ENCODE measurements at places on chromosomes 5 and 9. TPM values are rescaled to one million over a fixed set of nuclear protein-coding genes. Genes with fewer than 3 reads are reported as not detected.

HRH2 gene
- total RNA-seq, result 24.3 TPM

AQP7 gene
- 123 TPM for total RNA-seq

SPINK1 gene
- total RNA-seq, result not detected

MAPK9 gene
- 38.8 TPM for total RNA-seq

LCN10 gene
- total RNA-seq, result 9.3 TPM

DNAJA1 gene
- 93.2 TPM for total RNA-seq

PCDHGA7 gene
- total RNA-seq, result 3.5 TPM

PCDHB11 gene
- total RNA-seq, result 1.8 TPM

NRARP gene
- 11.5 TPM for total RNA-seq

FAM13B gene
- 28.1 TPM for total RNA-seq

MUSK gene
- total RNA-seq, result 1.1 TPM

GLDC gene
- total RNA-seq, result 0.21 TPM

C9orf50 gene
- not detected for total RNA-seq

NUTM2G gene
- total RNA-seq, result not detected

MLLT3 gene
- 5.3 TPM for total RNA-seq

TRIM23 gene
- total RNA-seq, result 15.5 TPM

- DNase-seq, result no peak
These were observed 19.7 kb downstream of the MUSK start for GRCh38 chr9:110688329-110688728.

GRCh38 chr9:2524601-2525000 lies 97.0 kb upstream of the VLDLR start:
- DNase-seq, result no peak

GRCh38 chr5:127700237-127700766 lies 2.9 kb upstream of the CCDC192 start:
- no peak for DNase-seq

GRCh38 chr5:78765116-78765515 lies 116.5 kb upstream of the LHFPL2 start:
- DNase-seq, result no peak

GRCh38 chr5:121350181-121350930 lies 501.3 kb upstream of the FTMT start:
- no peak for DNase-seq

DNA sequence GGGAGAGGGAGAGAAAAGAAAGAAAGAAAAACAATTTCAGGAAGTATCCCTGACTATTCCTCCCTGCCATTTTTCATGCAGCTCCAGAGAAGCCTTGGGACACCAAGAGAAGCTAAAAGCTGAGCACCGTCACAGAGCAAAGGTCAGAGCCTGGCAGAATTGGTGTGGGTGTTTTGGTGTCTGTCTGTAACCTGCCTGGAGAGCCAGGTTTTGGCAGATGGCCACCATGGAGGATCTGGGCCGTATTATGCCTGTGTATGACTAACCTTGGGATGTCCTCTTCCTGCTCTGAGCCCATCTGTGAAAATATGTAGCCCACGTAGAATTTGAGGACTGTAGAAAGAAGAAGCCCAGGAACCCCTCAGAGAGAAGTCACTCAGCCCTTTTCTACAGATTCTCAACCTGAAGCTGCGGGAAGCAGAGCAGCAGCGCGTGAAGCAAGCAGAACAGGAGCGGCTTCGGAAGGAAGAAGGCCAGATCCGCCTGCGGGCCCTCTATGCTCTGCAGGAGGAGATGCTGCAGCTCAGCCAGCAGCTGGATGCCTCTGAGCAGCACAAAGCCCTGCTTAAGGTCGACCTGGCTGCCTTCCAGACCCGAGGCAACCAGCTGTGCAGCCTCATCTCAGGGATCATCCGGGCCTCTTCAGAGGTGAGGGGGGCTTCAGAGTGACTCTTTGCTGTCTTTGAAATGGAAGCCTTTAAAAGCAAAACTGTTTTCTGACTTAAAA lies 18.8 kb downstream of the GLE1 start:
- no peak for DNase-seq

DNA sequence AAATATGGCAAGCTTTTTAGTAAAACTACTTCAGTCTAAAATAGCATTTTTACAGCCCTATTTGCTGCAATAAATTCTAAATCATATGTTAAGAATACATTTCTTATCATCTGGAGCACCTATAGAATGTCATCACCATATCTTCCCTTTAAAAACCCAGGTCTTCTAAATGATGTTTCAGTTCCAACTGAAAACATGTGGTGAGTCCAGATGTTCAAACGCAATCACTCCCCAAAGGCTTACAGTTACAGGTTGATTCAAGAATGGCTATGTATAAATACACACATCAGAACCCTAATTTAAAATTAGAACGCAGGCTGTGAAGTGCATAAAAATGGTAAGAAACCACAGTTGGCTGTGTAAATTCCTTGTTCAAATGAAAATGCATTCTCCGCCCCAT lies 796.3 kb downstream of the MAT2B start:
- DNase-seq, result no peak

GRCh38 chr9:107946364-107947141 lies 457.0 kb upstream of the KLF4 start:
- no peak for DNase-seq

- DNase-seq, result no peak
These were observed 87.6 kb downstream of the ERP44 start for GRCh38 chr9:100011062-100011681.

- no peak for DNase-seq
These were observed 170.4 kb downstream of the GRIA1 start for GRCh38 chr5:153660919-153661318.

- no peak for DNase-seq
These were observed 294.5 kb downstream of the ARHGAP26 start for GRCh38 chr5:143064676-143065075.

GRCh38 chr5:132258102-132259068 lies 889 bp downstream of the PDLIM4 start:
- peak; percentile 44 for DNase-seq

DNA sequence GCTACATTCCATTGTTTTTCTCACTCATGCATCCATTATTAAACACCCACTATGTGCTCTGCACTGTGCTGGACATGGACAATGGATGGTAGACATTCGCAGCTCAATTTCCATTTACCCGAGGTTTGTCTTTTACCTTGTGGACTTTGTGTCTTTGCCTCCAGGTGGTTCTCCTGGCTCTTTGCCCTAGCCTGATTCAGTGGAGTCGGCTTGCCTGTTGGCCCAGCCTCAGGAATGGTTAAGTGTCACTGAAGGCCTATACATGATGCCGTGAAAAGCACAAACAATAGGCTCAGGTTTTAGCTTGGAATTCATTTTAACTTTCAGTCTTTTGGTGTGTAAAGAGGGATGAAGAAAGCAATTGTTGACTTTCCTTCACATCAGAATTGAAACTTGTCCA lies 16.5 kb upstream of the DMRT3 start:
- DNase-seq, result no peak

DNA sequence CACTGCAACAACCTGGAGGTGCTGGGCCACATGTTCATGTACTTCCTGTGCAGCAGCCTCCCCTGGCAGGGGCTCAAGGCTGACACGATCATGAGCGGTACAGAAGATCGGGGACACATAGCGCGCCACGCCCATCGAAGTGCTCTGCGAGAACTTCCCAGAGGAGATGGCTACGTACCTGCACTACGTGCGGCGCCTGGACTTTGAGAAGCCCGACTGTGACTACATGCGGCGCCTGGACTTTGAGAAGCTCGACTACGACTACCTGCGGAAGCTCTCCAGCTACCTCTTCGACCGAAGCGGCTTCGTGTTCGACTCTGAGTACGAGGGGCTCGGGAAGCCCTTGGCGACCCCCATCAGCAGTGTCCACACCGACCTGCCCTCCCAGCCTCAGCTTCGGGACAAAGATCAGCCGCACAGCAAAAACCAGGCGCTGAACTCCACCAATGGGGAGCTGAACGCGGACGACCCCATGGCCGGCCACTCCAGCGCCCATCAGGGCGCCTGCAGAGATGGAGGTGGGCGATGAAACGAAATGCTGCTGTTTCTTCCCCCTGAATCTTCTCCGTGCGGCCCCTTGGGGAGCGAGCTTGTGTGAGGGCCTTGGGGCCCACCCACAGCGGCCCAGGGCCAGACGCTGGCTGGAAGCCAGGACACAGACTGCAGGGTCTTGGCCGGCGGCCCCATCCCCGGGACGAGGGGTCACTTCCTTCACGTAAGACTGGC lies 56.5 kb downstream of the JAK2 start:
- DNase-seq, result peak; percentile 18

GRCh38 chr5:68845131-68845530 lies 248.7 kb upstream of the SLC30A5 start:
- no peak for DNase-seq

DNA sequence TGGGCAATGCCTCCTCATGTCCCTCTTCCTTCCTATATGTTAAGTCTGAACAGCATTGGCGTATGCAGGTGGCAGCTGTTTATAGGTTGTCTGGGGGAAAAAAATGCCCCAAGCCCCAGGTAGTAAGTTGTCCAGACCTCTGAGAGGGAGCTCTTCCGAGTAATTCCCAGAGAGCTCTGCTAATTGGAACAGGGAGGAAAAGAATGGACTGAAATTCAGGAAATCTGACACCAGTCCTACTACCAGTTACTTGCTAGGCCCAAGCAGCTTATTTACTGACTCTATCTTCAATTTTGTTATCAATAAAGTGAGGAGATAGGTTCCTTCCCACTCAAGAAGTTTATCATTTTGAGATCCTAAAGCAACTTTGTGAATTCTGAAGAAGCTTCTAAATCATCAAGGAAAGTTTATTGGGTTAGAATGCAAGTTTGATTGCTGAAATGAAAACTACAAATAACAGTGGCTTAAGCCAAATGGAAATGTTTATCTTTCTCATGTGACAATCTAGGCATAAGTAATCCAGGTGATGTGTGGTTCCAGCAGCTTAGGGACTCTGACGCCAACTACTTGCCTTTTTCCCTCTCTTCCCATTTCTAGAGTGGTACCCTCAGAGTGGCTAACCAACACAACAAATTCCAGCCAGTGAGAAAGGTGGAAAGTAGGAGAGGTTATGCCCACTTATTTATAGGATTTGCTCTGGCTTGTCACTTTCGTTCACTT lies 5.6 kb downstream of the STK32A start:
- no peak for DNase-seq

GRCh38 chr9:88425538-88425950 lies 37.3 kb downstream of the SPIN1 start:
- DNase-seq, result no peak

DNA sequence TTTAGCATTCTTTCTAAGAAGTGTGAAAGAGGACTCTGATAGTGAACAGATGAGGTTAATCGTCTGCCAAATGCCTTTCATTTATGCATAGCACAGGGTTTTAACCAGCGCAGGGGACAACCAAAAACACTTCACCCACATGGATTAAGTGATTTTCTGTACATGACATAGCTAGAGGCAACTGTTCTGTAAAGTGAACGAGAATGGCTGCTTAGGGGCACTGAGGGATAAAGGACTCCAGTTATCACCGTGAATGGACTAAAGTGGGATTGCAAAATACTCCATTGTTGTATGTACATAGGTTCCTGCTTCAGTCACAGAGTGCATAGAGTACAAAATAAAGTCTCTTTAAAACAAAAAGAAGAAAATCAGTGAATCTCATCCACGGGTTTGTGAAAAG lies 456.8 kb downstream of the DMAC1 start:
- no peak for DNase-seq

- DNase-seq, result no peak
These were observed 225.7 kb downstream of the FSTL4 start for GRCh38 chr5:133386662-133387061.

DNA sequence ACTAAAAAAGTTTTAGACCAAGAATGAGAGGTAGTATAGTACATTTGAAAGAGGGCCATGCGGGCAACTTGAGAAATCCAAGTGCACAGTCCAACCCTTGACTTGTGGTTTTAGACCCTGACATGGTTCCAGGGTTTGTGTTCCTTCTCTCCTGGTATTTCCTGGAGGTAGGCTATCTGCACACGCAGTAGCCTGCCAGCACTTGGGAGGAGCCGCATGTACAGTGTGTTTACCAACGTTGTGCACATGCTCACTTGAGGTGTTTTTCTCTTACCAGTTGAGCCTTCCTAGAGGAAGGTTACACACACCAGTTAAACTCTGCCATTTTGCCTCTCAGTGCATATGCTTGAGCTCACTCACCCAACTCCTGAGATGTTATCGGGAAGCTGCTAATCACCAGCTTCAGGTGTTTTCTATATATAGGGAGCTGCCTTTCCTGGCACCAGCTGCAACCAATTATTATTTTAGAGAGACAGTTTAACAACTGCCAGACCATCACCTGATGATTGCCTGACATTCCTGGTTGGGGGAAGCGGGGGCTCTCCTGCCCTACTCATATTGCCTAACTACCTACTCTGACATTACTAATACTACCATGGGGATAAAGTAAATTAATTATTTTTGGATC lies 593.4 kb upstream of the TUSC1 start:
- DNase-seq, result no peak

GRCh38 chr5:138606378-138607064 lies 31.3 kb upstream of the HSPA9 start:
- no peak for DNase-seq

- DNase-seq, result no peak
These were observed 66.3 kb downstream of the RGMB start for GRCh38 chr5:98839469-98840383.

GRCh38 chr5:83760579-83760978 lies 39.9 kb upstream of the HAPLN1 start:
- DNase-seq, result no peak

GRCh38 chr9:4515958-4516375 lies 25.7 kb downstream of the SLC1A1 start:
- no peak for DNase-seq

DNA sequence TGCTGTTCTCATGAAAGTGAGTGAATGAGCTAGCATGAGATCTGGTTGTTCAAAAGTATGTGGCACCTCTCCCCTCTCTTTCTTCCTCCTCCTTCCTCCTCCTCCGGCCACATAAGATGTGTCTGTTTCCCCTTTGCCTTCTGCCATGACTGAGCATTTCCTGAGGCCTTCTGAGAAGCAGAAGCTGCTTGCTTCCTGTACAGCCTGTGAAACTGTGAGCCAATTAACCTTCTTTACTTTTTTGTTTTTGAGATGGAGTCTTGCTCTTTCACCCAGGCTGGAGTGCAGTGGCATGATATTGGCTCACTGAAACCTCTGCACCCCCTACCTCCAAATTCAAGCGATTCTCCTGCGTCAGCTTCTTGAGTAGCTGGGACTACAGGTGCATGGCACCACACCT lies 6.1 kb downstream of the S100Z start:
- DNase-seq, result no peak

DNA sequence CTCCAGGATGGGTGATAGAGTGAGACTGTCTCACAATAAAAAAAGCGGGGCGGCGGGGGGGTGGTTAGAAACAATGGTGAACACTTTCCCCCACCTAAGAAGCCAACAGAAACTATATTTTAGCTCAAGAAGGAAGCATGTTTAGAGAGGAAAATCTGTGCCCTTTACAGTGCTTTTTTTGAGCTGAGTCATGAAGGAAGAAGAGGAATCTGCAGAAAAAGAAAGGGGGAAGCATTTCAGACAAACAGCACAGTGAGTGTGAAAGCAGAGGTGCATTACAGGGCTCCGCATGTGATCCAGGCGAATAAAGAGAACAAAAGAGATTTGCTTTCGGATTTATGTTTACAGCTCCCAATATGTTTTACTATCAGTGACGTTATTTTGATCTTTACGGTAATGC lies 1504.6 kb upstream of the WWC1 start:
- no peak for DNase-seq

- DNase-seq, result no peak
These were observed 92.5 kb downstream of the MSX2 start for GRCh38 chr5:174816858-174817257.
